Epithelial cell of esophagus (primary cell): ENCODE measurements at places on chromosomes 7 and 10.
A peak's percentile ranks its signal among the peaks of the same experiment; 100 is the strongest.

DNA sequence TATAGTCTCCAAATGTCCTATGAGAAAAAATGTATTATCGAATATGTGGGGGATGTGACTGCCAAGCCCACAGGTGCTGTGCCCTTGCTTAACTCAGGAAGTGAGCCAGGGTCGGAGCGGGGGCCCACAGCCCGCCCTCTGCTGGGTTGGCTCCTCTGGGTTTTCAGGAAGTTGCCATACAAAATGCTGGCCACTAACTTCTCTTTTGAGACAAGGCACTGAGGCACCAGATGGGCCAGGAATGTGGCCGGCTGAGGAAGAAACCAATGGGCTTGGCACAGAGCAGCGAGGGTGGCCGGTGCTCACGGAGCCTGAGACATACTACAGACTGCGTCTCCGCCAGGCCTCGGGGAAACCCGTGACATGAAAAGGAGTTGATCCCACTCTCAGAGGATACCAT, 58.9 kb downstream of the FAM53B start:
- DNase-seq, result no peak

GRCh38 chr7:158345731-158346130, 241.9 kb downstream of the PTPRN2 start:
- DNase-seq, result no peak

DNA sequence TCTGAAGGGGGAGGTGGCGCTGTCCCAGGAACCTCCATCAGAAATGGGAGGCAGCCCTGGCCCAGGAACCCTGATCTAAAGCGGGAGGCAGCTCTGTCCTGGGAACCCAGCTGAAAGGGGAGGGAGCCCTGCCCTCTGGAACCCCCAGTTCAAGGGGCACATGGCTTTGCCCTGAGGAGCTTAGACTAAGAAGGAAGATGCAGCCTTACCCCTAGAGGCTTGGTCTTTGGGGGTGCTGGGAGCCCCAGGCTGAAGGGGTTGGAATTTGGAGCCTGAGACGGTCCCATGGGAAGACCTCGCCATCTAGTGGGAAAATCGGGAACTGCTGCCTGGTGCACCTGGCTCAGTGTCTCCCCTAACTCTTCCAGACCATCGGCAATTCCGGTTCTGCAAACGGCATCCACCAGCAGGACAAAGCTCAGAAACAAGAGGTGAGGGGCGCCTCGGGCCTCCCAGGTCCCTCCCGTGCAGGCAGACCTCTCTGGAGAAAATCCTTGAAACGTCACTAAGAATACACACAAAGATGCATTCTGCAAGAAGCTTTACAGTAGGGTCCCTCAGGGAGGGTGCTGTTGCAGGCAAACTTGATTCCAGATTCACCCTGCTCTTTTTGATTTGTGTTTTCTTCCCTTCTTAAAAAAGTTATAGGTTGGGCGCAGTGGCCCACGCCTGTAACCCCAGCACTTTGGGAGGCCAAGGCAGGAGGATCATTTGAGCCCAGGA, 52.4 kb upstream of the GTF2IRD1 start:
- DNase-seq, result peak; percentile 67

GRCh38 chr10:29841724-29842649, 207.2 kb upstream of the SVIL start:
- peak; percentile 38 for DNase-seq

GRCh38 chr7:28195910-28196620, 15.5 kb upstream of the JAZF1 start:
- no peak for DNase-seq

DNA sequence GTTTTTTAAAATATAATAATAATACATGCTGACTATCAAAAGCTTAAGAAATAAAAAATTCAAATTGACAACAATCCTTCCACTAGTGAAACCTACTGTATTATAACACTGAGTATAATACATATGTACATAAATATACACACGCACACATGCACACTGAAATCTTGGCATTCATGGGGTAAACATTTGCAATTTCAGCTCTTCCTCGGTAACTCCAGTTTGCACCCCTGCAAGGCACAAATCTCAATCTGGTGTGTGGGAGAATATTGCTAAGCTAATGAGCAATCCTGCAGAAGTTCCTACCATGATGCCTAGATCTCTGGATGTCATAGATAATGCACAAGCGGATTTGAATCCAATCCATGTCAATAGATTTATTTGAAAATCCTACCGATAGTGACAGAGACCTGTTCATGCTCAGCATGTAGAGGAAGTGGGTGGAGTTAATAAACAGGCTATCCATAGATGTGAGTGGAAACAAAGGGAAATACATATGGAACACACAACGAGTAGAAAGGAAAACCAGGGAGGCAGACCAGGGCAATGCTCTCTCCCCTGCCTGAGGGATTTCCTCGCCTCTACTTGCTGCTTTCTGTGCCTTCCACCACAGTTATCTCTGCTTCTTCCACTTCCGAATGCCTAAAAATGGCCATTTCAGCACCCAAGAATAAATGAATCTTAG, 38.1 kb upstream of the LANCL2 start:
- no peak for DNase-seq

DNA sequence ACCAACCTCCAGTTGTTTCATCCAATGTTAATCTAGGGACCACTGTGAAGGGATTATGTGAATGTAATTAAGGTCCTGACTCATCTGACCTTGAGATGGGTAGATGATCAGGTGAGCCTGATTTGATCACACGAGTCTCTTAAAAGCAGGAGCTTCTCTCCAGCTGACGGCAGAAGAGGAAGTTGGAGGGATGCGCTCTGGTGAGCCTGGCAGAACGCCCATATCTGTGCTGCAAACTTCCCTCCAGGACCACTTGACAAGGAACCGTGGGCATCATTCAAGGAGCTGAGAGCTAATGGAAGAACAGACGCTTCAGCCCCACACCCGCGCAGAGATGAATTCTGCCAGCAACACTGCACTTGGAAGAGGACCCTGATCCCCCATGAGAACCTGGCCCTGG, 642.4 kb downstream of the TNS3 start:
- no peak for DNase-seq

DNA sequence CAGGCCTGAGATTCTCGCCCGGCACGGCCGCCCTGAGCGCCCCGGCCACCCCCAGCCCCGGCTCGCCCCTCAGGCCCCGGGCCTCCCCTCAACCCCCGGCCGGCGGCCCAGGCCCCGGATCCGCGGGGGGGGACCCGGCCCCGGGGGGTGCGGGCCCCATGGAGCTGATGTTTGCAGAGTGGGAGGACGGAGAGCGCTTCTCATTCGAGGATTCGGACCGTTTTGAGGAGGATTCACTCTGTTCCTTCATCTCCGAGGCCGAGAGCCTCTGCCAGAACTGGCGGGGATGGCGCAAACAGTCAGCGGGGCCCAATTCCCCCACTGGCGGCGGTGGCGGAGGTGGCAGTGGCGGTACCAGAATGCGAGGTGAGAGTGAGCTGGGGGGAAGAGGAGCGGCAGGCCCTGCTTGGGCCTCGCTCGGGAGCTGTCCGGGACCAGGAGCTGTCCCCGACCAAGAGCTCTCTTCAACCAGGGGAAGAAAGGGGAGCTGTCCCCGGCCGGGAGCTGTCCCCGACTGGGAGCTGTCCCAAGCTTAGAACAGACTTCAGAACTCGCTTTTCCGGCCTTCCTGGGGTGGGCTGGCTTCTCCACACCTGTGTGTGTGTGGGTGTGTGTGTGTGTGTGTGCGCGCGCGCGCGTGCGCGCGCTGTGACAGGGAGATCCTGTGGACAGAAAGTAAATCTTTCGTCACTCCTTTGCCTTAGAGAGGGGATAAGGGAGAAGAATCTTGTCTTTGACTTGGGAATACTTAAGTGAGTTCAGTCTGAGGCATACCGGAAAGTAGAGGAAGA, 510 bp downstream of the ZSWIM8 start:
- peak; percentile 73 for DNase-seq

- no peak for DNase-seq
These were observed 104.5 kb downstream of the CYP26A1 start for GRCh38 chr10:93178226-93178625.

- peak; percentile 20 for DNase-seq
These were observed 51.6 kb upstream of the MACC1 start for GRCh38 chr7:20268824-20269223.

DNA sequence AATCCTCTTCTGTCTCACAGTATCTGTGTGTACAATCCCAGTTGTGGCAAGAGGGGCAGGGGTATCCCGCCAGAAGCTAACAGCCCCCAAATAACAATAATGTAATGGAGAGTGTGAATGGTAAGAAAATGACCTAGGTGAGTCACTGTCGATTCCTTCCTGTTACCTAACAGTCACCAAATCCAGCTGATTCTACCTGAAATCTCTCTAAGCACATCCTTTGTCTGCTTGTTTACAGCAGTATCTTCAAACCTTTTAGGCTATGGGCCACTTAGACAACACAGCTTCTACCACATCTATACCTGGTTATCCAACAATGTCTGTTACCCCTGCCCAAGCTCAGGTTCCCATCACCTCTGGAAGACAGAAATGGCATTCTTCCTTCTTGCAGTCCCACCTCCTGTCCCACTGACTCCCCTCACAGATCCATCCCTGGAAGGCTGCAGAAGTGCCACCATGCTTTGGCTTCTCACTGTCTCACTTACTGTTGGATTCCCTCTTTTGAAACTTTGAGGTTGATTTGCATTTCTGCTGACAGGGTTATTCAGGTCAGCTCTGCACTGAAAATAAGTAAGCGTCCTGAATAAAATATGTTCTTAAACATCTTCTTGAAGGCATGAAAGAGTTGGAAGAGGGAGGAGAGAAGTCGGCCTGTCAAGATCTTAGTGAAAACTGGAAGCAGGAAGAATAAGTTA, 13.1 kb downstream of the PIP4K2A start:
- DNase-seq, result no peak

DNA sequence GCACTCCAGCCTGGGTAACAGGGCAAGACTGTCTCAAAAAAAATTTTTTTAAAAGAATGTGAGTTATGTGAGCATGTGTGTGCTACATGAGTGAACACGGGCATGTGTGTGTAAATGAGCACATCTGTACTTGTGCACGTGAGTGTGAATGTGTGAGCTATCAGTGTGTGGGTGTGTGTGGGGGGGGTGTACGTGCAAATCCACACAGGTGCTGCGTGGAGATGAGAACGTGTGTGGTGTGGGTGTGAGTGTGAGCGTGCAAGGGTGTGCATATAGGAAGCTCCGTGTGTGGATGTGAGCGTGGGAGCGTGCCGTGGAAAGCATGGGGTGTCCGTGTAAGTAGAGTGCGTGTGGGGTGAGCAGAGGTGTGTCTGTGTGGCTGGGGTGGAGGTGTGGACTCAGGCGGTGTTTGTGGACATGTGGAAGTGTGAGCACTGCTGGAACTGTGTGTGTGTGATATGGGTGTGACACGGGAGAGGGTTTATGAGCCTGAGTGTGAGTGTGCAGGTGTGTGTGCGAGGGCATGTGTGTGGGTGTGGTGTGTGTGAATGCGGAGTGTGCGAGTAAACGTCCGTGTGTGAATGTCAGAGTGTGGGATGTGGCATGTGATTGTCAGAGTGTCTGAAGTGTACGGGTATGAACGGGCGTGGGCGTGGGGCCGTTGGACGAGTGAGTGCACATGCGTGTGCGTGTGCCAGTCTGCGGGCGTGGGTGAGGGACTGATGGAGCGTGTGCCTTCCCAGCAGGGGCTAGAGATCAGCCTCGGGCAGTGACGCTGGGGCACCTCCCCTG, 45.9 kb upstream of the TNRC18 start:
- no peak for DNase-seq

DNA sequence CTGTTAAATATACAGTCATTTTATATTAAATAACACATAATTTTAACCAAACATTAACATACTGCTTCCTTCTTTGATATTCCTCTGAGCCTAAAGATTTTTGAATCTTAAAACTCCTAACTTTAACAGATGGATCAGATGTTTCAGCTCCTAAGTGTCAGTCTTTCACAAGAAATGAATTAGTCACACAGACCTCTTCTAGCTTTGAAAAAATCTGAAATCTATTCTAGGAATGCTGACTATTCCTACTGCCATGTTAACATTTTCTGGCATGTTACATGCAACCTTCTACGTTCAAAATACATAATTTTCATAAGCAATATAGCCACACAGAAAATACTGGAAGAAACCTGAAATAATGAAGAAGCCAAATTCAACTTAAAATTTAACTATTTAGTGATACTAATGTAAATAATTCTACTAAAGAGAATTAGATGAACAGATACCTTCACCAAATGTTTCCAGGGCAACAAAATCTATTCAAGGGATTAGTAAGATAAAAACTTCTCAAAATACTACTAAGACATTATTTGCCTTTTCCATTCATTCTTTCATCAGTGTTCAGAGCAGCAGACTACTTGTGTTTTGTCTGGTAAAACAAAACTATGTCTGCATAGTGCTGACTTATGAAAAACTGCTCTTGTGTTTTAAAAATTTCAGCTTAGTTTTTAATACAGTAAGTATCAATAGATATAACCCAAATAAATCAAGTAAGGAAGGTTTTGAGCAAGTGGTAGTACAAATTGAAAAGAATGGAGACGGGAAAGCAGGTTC, 9.2 kb downstream of the JMJD1C start:
- DNase-seq, result peak; percentile 58

GRCh38 chr10:70838270-70838805, 22.6 kb downstream of the SGPL1 start:
- DNase-seq, result no peak

DNA sequence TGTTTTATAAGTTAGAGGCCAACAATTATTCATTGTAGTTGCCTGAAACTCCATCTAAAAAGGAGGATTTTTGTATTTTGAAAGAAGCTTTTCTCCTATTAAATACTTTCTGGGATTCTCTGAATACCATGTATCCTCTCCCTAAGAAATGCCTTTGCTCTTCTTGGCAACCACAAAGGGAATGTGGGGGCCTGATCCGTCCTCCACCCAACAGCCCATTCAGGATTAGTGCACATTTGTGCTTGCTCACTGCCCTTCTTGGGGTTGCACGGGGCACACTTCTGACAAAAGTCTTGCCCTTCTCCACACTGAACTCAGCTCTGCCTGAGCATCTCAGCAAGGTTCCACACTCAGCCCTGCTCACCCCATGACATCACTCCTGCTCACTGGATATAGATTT, 194.2 kb downstream of the SLC25A13 start:
- no peak for DNase-seq

- DNase-seq, result no peak
These were observed 445.7 kb downstream of the ADRA2A start for GRCh38 chr10:111522551-111522950.

GRCh38 chr7:99465421-99465768, 572 bp downstream of the ATP5MF start:
- no peak for DNase-seq

DNA sequence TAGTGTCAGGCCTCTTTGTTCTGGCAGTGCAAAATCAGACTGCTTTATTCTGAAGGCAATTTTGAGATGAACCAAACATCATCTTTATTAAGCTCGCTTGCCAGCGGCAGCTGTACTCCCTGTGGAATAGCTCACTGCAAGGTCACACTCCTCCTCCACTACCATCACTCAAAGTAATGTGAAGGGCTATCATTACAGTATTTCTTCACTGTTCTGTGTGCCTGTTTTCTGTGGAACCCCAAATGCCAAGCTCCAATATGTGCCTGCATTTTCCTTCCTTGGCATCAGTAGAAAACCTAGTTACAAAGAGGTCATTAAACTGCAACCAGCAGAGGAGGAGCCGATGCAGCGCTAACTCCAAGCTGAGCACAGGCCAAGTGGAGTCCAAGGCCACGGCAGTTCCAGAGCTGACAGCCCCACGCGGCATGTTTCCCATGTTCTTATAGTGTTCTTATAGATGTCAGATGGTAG, 21.4 kb downstream of the BCCIP start:
- DNase-seq, result no peak
